ENCODE measurements at places on chromosomes 12 and 14.
A peak's percentile ranks its signal among the peaks of the same experiment; 100 is the strongest.

DNA sequence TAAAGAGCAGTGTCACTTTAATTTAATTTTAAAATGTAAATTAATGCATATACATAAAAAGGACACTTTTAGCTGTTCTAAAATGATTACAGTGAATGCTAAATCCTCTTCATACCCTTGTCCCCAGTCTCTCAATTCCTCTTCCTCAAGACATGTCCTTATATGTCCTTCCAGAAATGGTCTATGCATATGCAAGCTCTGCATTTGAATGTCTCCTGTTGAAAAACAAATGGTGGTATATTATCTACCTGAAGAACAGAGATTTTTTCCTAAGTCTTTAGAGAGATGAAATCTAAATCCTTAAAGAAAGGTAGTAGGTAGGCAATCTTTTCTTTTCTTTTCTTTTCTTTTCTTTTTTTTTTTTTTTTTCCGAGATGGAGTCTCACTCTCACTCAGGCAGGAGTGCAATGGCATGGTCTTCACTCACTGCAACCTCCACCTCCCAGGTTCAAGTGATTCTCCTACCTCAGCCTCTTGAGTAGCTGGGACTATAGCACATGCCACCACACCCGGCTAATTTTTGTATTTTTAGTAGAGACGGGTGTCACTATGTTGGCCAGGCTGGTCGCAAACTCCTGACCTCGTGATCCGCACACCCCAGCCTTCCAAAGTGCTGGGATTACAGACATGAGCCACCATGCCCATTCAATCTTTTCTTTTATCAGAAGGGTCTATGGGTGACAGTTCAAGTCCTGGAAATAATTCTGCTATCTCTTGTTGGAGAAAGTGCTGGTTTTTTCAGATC lies 180.5 kb downstream of the PRKCH start:
- no peak for DNase-seq
- no peak overlapping the region for H3K27ac ChIP-seq
- H3K36me3 ChIP-seq = peaks cover 4% of the 10 kb centered on the region
- no peaks in the 10 kb centered on the region for H3K27me3 ChIP-seq
- H3K4me3 ChIP-seq = no peak overlapping the region
- H3K4me1 ChIP-seq = peaks cover 17% of the 10 kb centered on the region

DNA sequence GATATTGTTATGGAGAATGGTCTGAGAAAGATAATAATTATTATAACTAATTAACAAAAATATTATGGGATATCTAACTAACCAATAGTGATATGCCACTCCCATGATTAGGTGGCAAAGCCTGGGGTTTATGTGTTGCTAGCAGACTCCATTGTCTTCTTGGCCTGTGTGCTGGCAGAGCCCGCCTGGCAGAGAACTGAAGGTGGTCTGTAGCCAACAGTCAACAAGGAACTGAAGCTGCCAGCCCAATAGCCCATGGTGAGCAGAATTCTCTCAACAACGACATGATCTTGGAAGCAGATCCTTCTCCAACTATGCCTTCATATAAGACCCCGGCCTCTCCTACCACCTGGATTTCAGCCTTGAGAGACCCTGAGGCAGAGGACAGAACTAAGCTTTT lies 258.8 kb downstream of the SLC15A4 start:
- H3K36me3 ChIP-seq = peaks cover 6% of the 10 kb centered on the region
- no peak for DNase-seq
- peaks cover 4% of the 10 kb centered on the region for H3K27me3 ChIP-seq
- peaks cover 19% of the 10 kb centered on the region for H3K4me1 ChIP-seq
- no peak overlapping the region for H3K27ac ChIP-seq
- no peak overlapping the region for H3K4me3 ChIP-seq

DNA sequence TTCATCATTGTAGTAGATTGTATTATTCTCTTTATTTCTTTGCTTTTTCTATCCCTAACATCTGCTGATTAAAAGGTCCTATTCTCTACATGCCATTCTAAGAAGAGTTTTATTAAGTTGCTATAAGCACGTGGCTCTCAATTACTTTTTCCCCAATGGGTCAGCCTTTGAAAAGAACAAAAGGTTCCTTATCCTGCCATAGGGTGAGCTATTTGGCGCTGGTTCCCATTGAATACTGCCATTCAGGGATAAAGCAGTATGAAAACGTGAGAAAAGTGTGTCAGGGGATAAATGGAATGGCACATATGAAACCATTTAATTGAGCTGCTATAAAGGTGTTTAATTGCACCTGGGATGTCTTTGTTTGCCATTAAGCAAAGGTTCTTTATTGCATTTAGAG lies 80.9 kb downstream of the SYNE2 start:
- no peak overlapping the region for H3K27ac ChIP-seq
- peaks cover 12% of the 10 kb centered on the region for H3K4me1 ChIP-seq
- H3K27me3 ChIP-seq = no peaks in the 10 kb centered on the region
- H3K36me3 ChIP-seq = peaks cover 3% of the 10 kb centered on the region
- DNase-seq = no peak

- peaks cover 31% of the 10 kb centered on the region for H3K4me1 ChIP-seq
- peak; percentile 87 for DNase-seq
- peaks cover 4% of the 10 kb centered on the region for H3K36me3 ChIP-seq
- peaks cover 99% of the 10 kb centered on the region for H3K27me3 ChIP-seq
Measured at GRCh38 chr14:36661506-36662257, at the start of gene PAX9. Gene PAX9, plus strand, starts transcription at chr14:36661860. Its CDS starts 230 bp downstream, at chr14:36662090.

GRCh38 chr12:108173160-108173559 lies 44.1 kb downstream of the WSCD2 start:
- H3K36me3 ChIP-seq = no peaks in the 10 kb centered on the region
- DNase-seq = no peak
- H3K27ac ChIP-seq = no peak overlapping the region
- peaks cover 18% of the 10 kb centered on the region for H3K27me3 ChIP-seq
- H3K4me1 ChIP-seq = no peaks in the 10 kb centered on the region
- no peak overlapping the region for H3K4me3 ChIP-seq

DNA sequence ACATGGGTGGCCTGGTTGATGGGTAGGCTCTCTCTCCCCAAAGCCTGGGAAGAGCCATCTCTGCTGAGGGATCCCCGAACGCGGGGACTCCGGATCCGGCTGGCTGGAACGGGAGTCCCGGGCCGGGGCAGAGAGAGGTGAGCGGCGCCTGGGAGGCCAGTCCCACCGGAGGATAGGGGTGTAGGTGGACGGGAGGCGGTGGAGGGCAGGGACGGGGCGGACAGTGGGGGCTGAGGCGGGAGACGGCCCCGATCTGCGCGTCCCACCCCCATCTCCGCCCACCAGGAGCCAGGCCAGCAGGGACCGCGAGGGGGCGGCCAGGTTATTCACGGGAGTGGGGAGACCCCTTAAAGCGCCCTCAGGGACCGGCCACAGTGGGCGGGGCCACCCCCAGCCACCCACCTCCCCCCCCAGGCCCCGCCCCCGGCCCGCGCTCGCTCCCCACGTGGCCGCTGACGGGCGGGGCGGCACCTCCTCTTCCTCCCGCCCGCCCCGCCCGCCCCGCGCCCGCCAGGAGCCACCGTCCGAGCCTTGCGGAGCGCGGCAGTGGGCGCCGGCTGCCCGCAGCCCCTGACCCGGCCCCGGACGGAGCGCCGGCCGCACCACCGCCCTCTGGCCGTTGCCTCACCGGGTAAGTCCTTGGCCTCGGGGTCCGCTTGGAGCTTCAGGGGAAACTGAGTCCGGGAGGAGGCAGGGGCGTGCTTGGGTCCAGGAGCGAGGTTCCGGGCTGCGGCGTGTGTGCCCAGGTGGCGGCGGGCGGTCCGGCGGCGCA lies at the start of gene INF2:
Gene INF2, plus strand, starts transcription at position 510 of the 772 bp plus-strand sequence. CDS start 11,748 bp downstream, outside the sequence.
- H3K36me3 ChIP-seq = no peaks in the 10 kb centered on the region
- H3K27ac ChIP-seq = peak within 1 kb of the TSS; percentile 83
- no peak for DNase-seq
- H3K4me3 ChIP-seq = peak within 1 kb of the TSS; percentile 79
- H3K4me1 ChIP-seq = peaks cover 15% of the 10 kb centered on the region

DNA sequence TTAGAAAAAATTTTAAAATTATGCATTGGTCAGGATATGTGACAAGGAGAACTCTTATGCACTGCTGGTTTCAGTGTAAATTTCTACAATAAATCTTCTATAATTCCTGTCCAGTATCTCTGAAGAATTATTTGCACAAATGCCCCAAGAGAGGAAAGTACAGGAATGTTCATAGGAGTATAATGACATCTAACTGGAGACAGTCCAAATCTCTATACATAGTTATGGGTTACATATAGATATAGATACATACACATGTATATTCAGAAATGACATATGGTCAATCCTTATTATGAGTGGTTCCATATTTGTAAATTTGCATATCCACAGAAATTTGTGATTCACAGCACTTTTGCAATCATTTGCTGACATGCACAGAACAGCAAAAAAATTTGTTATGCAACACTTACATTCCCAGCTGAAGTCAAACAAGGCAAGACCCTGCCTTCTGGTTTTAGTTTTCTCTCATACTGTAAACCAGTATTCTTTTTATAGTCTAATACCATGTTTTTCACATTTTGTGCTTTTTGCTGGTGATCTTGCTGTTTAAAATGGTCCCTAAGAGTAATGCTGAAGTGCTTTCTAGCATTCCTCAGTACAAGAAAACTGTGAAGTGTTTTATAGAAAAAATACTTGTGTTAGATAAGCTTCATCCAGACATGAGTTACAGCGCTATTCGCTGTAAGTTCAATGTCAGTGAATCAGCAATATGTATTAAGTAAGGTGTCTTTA lies 103.8 kb downstream of the SLC16A7 start:
- H3K27ac ChIP-seq = no peak overlapping the region
- no peak for DNase-seq
- H3K4me1 ChIP-seq = no peaks in the 10 kb centered on the region

DNA sequence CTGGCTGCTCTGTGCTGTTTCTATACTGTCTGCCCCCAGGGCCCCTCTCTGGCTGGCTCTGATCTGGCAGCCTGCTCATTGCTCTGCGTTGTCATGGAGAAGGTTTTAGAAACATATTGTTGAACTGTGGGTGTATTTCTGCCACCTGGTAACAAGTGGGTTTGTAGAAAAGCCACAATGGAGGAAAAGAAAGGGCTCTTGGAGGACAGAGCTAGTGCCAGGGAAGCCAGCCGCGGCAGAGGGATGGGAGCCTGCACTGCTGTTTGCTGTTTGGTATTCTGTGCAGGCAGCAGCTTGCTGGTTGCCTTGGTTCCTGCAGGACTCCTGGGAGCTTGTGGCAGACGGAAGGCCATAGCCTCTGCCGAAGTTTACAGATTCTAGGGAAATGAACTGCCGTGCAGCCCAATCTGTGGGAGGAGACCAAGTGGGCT lies 15.1 kb downstream of the CCDC177 start:
- no peak overlapping the region for H3K4me3 ChIP-seq
- H3K36me3 ChIP-seq = no peaks in the 10 kb centered on the region
- peaks cover 6% of the 10 kb centered on the region for H3K4me1 ChIP-seq
- H3K27ac ChIP-seq = peak overlapping the region; percentile 46
- DNase-seq = peak; percentile 72
- H3K27me3 ChIP-seq = peaks cover 22% of the 10 kb centered on the region

GRCh38 chr14:99382781-99383471 lies 97.7 kb downstream of the SETD3 start:
- H3K36me3 ChIP-seq = no peaks in the 10 kb centered on the region
- H3K4me1 ChIP-seq = peaks cover 6% of the 10 kb centered on the region
- H3K4me3 ChIP-seq = no peak overlapping the region
- H3K27ac ChIP-seq = no peak overlapping the region
- no peak for DNase-seq
- H3K27me3 ChIP-seq = peaks cover 8% of the 10 kb centered on the region

- H3K4me3 ChIP-seq = no peak overlapping the region
- no peaks in the 10 kb centered on the region for H3K36me3 ChIP-seq
- no peak for DNase-seq
- H3K27ac ChIP-seq = no peak overlapping the region
- no peaks in the 10 kb centered on the region for H3K27me3 ChIP-seq
Measured at GRCh38 chr12:87246726-87247125, 782.5 kb downstream of the C12orf50 start.

- H3K36me3 ChIP-seq = no peaks in the 10 kb centered on the region
- no peak overlapping the region for H3K27ac ChIP-seq
- H3K4me3 ChIP-seq = no peak overlapping the region
- no peaks in the 10 kb centered on the region for H3K4me1 ChIP-seq
Measured at GRCh38 chr12:52614381-52615207, 3.8 kb downstream of the KRT73 start.

DNA sequence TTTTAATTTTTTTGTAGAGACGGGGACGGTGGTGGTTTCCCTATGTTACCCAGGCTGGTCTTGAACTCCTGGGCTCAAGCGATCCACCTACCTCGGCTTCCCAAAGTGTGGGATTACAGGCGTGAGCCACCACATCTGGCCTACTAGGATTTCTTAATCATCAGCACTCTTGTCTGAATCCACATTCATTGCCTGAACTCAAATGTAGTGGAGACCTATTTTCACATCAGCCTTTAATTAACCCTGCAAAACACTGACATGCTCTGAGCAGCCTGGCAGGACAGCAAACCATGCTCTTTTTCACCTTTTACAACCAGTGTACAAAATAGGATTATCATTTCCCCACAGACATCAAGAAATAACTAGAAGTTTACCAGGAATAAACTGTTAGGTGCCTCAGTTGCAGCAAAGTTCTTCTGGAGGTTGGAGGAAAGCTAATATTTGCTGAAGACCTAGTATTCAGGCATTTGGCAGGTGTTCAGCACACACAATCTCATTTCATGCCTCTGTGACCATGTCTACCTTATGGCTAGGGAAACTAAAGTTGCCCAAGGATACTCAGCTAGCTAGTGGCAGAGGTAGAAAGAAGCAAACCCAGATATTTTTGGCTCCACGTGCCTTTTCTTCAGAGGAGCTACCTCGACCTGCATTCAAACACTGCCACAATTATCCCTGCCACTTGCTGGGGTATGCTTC lies 37.7 kb downstream of the CFL2 start:
- no peak for DNase-seq
- H3K36me3 ChIP-seq = no peaks in the 10 kb centered on the region
- H3K27ac ChIP-seq = no peak overlapping the region
- H3K4me1 ChIP-seq = peaks cover 5% of the 10 kb centered on the region
- H3K4me3 ChIP-seq = no peak overlapping the region
- H3K27me3 ChIP-seq = no peaks in the 10 kb centered on the region

DNA sequence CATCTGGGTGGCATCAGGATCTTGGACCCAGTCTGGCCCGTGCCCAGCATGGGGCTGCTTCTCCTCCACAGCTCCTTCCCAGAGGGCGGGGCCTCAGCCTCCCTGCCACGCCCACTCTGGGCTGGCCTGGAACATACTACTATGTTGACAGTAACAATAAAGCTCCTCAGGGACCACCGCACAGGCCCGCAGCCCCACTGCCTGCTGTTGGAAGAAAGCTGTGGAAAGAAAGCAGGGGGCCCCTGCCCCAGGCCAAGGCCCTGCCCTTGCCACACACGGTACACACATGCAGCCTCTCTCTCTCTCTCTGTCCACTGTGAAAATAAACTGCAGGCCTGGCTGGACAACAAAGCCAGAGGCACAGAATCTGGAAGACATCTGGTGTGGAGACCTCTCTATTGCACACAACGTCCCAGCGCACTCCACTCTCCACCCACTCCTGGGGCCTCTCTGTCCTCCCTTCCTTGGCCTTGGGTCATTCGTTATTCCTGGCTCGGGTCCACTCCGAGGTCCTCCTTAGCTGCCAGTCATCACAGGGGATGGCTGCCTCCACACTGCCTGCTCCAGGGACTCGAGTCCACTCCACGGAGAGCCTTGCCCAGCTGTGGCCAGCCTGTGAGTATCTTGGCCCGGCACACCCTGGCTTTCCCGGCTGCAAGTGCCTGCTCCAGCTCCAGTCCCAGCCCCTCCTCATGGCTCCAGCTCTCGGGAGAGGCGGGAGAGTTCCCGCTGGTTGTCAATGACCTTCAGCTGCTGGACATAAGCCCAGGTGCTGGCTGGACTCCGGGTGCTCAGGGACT lies 11.8 kb upstream of the ENDOU start:
- H3K27me3 ChIP-seq = no peaks in the 10 kb centered on the region
- peaks cover 29% of the 10 kb centered on the region for H3K4me1 ChIP-seq
- peak overlapping the region; percentile 42 for H3K4me3 ChIP-seq
- peak overlapping the region; percentile 57 for H3K27ac ChIP-seq
